Stimulated activated CD8-positive, alpha-beta memory T cell treated with anti-CD3 and anti-CD28 coated beads, Interleukin-4, amount 100 ng/mL, for 1 hour (primary cell): ENCODE measurements at places on chromosomes 7 and 10.

GRCh38 chr10:78581133-78581694 is 487.6 kb upstream of the ZMIZ1 start:
- no peak for DNase-seq

DNA sequence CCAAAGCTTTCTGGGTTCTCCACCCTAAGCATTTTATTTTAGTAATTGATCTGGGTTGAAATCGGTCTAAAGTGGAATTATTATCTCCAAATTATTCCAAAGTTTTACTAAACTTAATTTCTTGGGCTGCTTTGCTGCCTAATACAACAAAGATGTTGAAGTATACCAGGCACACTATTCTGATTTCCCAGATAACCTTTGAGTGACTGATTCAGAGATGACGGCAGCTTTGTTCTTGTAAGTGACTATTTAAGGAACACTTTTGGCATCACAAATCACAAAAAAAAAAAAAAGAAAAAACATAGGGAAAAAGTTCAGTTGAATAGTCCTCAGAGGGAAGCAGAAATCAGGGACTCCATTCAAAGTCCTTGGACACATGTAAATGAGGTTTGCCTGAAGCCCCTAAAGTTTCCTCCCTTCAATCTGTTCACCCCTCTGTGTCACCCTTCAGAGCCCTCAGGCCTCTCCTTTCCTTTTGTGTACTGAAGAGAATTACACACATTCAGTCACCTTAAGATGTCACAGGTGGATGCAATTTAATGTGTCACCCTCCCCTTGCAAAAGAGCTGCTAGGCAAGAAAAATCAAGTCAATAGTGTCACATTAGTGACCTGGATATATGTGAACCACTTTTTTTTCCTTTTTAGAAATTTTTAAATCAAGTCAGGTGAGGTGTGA is 81.5 kb downstream of the RTKN2 start:
- DNase-seq = no peak

- no peak for DNase-seq
Measured at GRCh38 chr7:134422638-134423037, 36.3 kb downstream of the AKR1B1 start.

DNA sequence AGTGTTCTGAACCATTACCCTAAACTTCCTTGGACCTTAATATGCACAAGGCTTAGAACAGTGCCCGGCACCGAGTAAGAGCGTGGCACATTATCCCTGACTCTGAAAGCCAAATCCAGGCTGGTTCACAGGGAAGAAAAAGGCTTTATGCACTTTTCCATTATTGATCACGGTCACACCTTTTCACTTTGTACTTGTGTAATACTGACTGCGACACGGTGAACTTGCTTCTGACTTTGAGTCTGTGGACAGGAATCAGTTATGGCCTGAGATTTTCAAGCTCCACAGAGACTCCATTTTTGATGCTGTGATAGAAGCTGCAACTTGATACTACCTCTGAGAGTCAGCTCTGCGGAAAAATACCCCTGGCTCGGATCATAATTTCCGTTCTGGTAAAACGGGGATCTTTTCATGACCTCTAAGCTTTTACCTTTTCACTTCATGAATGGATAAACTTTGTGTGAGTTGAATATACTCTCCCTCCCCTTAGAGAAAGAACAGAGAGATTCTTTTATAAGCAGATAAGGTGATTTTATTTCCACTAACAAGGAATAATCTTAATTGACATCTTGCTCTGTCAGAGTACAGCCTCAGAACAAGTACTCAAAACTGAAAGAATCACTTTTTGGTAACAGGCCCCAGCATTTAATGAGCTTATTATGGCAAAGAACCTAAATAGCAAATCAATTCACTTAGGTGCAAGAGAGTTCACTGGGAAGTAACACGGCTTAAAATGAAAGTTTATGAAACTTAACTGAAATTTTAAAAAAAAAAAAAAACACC is 88.8 kb downstream of the ELMO1 start:
- DNase-seq = no peak
